ENCODE measurements at places on chromosomes 16 and 17.

DNA sequence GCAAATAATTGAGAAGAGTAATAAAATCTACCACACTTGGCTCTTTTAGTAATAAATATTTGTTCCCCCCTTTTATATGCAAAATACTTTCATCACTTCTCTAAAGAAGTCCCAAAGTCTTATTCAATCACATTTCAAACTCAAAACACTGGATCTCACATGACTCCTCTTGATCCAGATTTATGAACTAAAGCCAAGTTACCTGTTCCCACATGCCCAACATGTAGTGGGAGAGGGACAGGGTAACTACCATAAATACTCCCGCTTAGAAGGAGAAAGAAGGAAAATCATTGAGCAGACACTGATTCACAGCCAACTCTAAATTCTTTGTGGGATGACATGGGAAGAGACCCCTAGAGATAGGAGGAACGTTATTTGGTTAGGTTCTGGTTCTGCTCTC, 64.9 kb upstream of the PMFBP1 start:
- no peak for DNase-seq
- no peaks in the 10 kb centered on the region for H3K27me3 ChIP-seq
- no peaks in the 10 kb centered on the region for H3K36me3 ChIP-seq
- H3K27ac ChIP-seq: no peak overlapping the region
- H3K4me1 ChIP-seq: no peaks in the 10 kb centered on the region

GRCh38 chr17:27579897-27580321, 51.1 kb upstream of the LGALS9 start:
- no peaks in the 10 kb centered on the region for H3K36me3 ChIP-seq
- no peak for DNase-seq
- no peak overlapping the region for H3K27ac ChIP-seq
- no peak overlapping the region for H3K4me3 ChIP-seq
- peaks cover 36% of the 10 kb centered on the region for H3K4me1 ChIP-seq

- H3K27ac ChIP-seq: no peak overlapping the region
- no peaks in the 10 kb centered on the region for H3K4me1 ChIP-seq
- no peak overlapping the region for H3K4me3 ChIP-seq
- no peaks in the 10 kb centered on the region for H3K27me3 ChIP-seq
Observed at GRCh38 chr16:50416388-50416787, 47.6 kb upstream of the BRD7 start.

DNA sequence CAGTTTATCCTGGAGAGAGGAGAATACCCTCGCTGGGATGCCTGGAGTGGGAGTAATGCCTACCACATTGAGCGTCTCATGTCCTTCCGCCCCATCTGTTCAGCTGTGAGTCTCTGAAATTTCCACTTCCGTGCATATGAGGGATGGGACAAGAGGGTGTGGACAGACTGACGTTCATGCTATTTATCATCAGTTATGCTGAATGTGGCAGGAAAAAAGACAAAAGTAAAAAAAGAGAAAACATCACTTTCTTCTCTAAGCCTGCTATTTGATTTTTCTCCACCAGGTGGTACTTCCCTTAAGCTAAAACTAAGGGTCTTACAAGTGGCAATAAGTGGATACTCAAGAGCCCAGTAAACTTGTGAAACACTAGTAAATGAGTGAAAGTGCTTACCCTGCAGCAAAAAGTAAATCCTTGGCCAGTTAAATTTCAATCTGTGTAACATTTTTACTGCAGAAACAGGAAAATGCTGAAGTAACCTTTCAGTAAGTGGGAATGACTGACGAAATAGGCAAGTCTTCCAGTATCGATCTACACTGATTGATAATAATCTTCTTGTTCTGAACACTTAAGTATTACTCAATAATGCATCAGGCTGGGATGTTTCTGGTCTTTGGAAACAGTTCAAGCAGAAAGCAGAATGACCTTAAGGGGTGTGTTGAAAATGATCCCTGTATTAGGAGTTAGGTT, 5.6 kb downstream of the CRYBA1 start:
- no peak for DNase-seq
- peaks cover 8% of the 10 kb centered on the region for H3K36me3 ChIP-seq
- no peak overlapping the region for H3K27ac ChIP-seq
- H3K4me1 ChIP-seq: peaks cover 6% of the 10 kb centered on the region
- H3K27me3 ChIP-seq: no peaks in the 10 kb centered on the region
- no peak overlapping the region for H3K4me3 ChIP-seq

DNA sequence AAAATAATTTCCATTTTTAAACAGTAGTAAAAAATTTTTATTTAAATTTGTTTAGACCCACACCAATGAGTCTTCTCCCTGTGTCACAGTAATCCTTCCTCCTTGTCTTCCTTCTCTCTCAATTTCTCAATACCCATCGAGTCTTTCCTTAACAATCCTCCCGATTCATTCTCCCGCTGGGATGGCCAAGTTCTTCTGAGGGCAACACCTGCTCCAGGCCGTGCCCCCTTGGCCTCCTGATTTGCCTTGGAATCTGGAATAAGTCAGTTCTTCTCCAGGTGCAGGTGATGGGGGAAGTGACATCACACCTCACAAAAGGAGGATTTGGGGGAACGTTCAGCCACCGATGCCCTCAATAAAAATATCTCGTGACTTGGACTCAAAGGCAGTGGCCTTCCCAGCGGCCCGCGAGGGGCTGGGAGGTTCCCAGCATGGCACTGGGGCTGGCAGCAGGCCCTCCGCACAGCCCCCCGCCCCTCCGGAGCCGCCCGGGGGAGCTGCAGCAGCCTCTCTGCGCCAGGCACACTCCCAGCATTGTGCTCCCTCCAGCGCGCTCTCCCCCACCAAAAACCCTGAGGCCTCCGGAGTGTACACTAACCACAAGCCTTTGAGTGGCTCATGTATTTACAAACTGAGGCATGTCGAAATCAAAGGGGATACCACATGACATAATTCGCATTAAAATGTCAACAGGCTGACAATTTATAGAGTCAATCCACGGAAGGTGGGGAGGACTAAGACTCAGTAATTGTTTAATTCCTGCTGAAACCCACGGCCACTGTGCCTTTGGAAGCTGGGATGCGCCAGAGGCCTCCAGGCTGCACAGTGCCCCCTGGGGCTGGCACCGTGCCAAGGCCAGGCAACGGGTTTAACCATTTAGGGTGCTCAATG, 120.5 kb downstream of the ZFHX3 start:
- no peak overlapping the region for H3K27ac ChIP-seq
- no peaks in the 10 kb centered on the region for H3K27me3 ChIP-seq
- H3K4me1 ChIP-seq: peaks cover 8% of the 10 kb centered on the region
- DNase-seq: peak; percentile 87
- H3K36me3 ChIP-seq: no peaks in the 10 kb centered on the region

DNA sequence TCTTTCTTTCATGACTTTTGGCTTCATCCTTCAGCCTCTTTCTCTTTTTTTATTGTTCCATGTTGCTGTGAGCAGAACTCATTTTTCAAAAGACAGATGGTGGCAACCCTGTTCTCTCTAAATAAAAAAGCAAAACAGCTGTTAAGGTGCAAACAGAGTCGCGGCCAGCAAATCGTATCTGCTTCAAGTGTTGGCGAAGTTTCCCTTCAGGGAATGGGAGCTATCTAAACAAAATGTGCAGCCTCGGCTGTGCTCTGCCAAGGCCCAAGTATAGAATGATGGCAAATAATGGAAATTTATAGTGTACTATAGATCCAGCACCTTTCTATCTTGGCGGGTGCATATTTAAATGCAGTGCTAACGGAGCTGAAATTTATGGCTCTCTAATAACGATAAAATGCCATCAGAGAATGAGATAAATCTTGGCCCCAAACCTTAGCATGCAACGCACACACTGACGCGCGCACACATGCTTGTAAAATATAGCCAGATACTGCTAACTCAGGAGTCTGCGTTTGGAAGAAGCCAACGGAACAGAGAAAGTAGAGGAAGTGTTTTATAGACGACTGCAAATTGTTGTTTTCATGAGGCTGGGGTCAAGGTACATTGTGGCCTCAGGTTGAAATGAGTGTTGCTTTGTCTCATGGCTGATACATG, 315.5 kb upstream of the RBFOX1 start:
- H3K4me1 ChIP-seq: no peaks in the 10 kb centered on the region
